ENCODE measurements at places on chromosomes 11 and 22. TPM values are rescaled to one million over a fixed set of nuclear protein-coding genes. Genes with fewer than 3 reads are reported as not detected.

GRCh38 chr11:86067009-86067850 is 1.7 kb downstream of the PICALM start:
- DNase-seq: no peak

- no peak for DNase-seq
Observed at GRCh38 chr11:3942160-3942955, 86.9 kb downstream of the STIM1 start.

DNA sequence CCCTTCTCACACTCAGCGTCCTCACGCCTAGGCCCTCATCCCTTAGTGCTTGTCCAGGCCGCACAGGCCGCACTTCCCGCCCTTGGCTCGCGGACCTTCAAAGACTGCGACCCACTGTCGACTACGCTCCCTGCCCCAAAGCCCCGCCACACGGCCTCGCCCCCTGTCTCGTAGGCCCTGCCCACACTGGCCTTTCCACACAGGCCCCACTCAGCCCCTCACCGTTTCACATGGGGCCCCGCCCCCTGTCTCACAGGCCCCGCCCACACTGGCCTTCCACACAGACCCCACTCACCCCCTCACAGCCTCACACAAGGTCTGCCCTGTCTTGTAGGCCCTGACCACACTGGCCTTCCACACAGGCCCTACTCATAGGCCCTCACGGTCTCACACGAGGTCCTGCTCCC is 11.0 kb downstream of the NRXN2 start:
- DNase-seq: no peak

- no peak for DNase-seq
Observed at GRCh38 chr11:126109941-126110731, 47.5 kb upstream of the CDON start.

DNA sequence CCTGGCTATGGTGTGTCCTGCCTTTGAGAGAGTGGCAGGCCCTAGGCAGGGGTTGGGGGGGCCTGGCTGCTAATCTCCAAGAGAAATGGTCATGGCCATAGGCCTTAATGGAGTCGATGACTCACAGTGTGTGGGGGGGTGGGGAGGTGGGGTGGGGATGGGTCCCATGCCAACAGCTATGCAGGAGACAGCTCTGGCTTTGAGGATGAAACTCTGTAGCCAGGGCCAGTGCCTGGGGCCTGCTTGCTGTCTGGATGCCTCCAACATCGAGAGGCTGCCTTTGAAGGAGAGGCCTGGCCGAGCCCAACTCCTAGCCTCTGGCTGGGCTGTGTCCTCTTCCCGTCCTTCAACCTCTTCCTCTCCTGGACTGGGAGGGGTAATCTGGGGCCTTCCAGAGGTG is 23.9 kb upstream of the TSPAN18 start:
- no peak for DNase-seq

APOL3 gene
- polyA plus RNA-seq: 33.4 TPM

DNA sequence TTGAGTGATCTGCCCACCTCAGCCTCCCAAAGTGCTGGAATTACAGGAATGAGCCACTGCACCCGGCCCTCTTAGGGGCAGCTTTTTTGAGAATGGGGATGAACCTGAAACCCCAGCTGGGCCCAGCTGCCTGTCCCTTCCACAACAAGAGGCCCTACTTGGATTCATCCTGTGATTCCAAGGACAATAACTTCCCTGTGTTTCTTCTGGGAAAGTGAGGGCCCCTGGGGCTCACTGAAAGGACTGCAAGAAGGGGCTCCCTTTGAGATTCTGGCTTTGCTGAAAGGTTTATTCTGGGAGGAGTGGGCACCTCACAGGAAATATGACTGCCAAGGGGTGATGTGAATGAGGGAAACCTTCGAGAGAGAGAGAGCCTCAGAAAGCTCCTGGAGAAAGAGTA is 12.3 kb upstream of the GNAZ start:
- no peak for DNase-seq
